Fibroblast of upper back skin (primary cell): ENCODE measurements at places on chromosomes 5 and 9.
A peak's percentile ranks its signal among the peaks of the same experiment; 100 is the strongest.

- DNase-seq = no peak
Measured at GRCh38 chr9:72537671-72538070, 16.3 kb downstream of the TMC1 start.

DNA sequence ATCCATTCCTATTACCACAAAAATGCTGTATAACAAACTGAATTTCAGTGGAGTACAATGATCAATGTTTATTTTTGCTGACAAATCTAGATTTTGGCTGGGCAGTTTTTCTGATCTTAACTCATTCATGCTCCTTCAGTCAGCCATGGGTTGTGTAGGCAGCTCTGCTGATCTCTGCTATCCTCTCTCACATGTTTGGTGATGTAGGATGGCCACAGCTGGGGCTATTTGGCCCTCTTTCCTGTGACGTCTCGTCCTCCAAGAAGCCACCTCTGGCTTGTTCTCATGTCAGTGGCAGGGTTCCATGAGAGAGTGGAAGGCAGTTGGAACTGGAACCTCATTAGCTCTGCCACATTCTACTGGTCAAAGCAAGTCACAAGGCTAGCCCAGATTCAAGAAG is 8.9 kb downstream of the NLN start:
- no peak for DNase-seq

DNA sequence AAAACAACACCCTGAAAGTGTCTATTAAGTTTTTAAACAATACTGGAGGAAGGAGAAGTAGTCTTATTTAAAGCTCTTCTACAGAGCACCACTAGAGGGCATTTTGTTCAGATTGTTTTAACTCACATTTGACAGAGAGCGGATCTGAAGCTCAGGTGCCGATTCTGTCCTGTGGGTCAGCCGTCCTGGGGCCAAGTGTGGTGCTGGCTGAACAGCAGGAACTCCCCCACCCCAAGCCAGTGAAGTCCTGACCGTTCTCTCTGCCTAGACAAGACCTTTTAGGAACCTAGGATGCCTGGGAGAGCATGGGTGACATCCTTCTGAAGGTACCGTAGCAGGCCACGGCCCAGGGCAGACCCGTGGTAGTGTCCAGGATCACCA is 3.9 kb downstream of the EXOC3 start:
- peak; percentile 25 for DNase-seq

- DNase-seq = no peak
Measured at GRCh38 chr9:122386311-122386872, 15.6 kb downstream of the PTGS1 start.

DNA sequence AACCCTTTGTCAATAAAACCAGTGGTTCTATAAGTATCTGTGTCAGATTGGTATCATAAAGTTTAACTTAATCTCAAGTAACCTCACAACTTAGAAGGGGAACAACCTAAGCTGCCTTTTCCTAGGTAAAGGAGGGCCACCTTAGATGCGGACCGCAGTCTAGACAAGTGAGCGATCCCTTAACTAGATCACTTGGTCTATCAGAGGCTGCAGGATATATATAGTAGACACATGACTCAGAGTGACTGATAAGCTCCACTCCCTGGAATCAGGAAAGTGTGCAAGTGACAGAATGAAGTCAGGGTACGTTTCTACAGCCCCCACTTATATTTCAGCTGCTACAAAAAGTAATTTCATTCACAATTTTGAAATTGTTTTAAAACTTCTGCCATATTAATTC is 7.4 kb downstream of the REEP5 start:
- no peak for DNase-seq

DNA sequence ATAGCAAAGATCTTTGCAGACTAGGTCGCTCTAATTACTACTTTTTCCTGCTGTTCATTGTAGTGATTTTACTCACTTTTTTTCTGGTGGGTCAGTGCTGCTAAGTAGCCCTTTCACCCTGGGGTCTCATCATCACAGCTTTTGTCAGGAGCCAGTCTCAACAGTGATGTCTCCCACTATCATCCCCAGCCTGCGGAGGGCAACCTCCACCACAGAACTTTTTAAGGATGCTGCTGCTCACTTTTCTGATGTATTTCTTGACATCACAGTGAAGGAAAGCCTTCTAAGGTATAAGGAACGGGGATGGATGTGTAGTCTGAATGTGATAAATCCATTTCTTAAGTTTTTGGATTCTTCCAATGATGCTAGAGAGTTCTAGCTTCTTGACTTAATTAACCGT is 242.5 kb upstream of the RIOK2 start:
- DNase-seq = peak; percentile 20

- peak; percentile 48 for DNase-seq
Measured at GRCh38 chr5:90866333-90866732, 307.7 kb downstream of the ADGRV1 start.

- DNase-seq = no peak
Measured at GRCh38 chr9:79149585-79149984, 422.2 kb upstream of the TLE4 start.

GRCh38 chr5:135977375-135977928 is 22.7 kb upstream of the LECT2 start:
- DNase-seq = no peak

- DNase-seq = peak; percentile 39
Measured at GRCh38 chr5:58327289-58327688, 132.6 kb downstream of the PLK2 start.

GRCh38 chr9:135664801-135665794 is 2.0 kb downstream of the LCN9 start:
- no peak for DNase-seq
